CD4-positive, CD25-positive, alpha-beta regulatory T cell (primary cell): ENCODE measurements at places on chromosomes 6 and 20. TPM values are rescaled to one million over a fixed set of nuclear protein-coding genes. Genes with fewer than 3 reads are reported as not detected.

GRCh38 chr6:1624851-1625781 lies 15.4 kb downstream of the FOXC1 start:
- no peaks in the 10 kb centered on the region for H3K36me3 ChIP-seq
- H3K27me3 ChIP-seq = peaks cover 24% of the 10 kb centered on the region
- DNase-seq = no peak

GRCh38 chr20:59158673-59159072 lies 4.9 kb upstream of the ZNF831 start:
- H3K36me3 ChIP-seq = no peaks in the 10 kb centered on the region
- no peak for DNase-seq

DNA sequence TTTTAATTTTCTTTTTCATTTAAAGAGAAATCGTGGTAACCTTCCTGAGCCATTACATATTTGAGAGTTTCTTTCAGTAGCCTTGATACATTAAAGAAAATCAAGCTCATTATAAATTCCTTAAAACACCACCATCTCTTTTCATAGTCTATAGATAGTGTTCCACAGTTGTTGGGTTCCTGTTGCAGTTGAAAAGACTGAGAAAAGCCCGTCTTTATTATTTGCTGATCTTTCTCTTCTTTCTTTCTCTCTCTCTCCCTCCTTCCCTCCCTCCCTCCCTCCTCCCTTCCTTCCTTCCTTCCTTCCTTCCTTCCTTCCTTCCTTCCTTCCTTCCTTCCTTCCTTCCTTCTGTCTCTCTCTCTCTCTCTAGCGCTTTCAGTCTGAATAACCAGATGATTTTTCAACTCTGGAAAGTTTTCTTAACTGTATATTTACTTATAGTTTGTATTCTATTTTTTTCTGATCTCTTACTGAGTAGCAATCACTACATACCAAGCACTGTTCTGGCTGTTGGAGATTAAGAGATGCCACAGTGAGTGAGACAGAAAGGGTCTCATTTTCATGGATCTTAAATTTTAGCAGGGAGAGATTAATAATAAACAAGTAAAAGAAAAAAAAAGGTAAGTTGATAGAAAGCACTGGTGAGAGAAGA lies 157.5 kb downstream of the TINAG start:
- H3K4me1 ChIP-seq = no peaks in the 10 kb centered on the region
- no peak overlapping the region for H3K4me3 ChIP-seq
- H3K27me3 ChIP-seq = no peaks in the 10 kb centered on the region
- DNase-seq = no peak
- H3K36me3 ChIP-seq = no peaks in the 10 kb centered on the region
- H3K27ac ChIP-seq = no peak overlapping the region

GRCh38 chr20:1185790-1186334 lies 1.1 kb upstream of the TMEM74B start:
- H3K27ac ChIP-seq = no peak overlapping the region
- peaks cover 12% of the 10 kb centered on the region for H3K27me3 ChIP-seq
- DNase-seq = peak; percentile 20
- no peak overlapping the region for H3K4me3 ChIP-seq
- H3K36me3 ChIP-seq = no peaks in the 10 kb centered on the region

DNA sequence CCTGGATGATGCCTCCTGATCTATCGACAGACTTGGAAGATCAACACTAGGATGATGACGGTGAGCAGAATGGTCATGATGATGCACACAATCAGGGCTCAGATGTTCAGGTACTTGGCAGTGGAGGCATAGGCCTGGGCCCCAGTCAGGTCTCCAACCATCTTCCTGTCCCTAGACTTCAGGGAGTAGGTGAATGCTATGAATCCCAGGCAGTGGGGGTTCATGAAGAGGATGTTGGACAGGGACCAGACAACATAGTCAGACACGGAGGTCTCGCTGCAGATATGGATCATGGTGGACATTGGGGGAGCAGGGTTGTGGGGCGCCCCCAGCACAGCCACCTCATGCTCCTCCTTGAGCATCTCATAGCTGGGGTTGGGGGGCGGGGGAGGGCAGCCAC lies 27.5 kb downstream of the HLA-F start:
- no peaks in the 10 kb centered on the region for H3K36me3 ChIP-seq
- H3K4me3 ChIP-seq = no peak overlapping the region
- H3K4me1 ChIP-seq = peaks cover 38% of the 10 kb centered on the region
- no peaks in the 10 kb centered on the region for H3K27me3 ChIP-seq
- H3K27ac ChIP-seq = no peak overlapping the region
- no peak for DNase-seq

- no peaks in the 10 kb centered on the region for H3K36me3 ChIP-seq
- no peak overlapping the region for H3K4me3 ChIP-seq
- DNase-seq = no peak
- no peak overlapping the region for H3K27ac ChIP-seq
- H3K27me3 ChIP-seq = no peaks in the 10 kb centered on the region
Measured at GRCh38 chr6:53833155-53833554, 38.4 kb downstream of the LRRC1 start.

Gene CST5
- total RNA-seq = not detected

GRCh38 chr6:13452346-13453117 lies 34.9 kb downstream of the GFOD1 start:
- peaks cover 14% of the 10 kb centered on the region for H3K4me1 ChIP-seq
- no peak overlapping the region for H3K4me3 ChIP-seq
- no peak overlapping the region for H3K27ac ChIP-seq
- H3K36me3 ChIP-seq = no peaks in the 10 kb centered on the region

DNA sequence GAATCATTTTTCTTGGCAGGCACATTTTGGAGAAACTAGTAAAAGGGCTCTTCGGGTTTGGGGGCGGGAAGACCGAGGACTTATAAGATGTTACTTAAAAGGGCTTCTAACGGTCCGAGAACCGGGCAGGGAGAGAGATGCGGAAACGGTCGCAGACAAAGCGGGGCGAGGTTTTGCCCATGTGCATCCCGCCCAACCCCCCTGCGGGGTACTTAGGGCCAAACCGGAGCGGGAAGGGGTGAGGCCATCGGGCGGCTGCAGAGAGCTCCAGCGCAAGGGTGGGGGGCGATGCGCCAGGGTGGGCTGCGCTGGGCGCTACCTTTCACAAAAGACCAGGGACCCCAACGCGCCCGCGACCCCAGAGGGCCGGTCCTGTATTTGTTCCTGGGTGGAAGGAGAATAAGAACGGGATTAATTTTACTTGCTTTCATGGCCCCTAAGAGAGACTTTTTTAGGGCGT lies 616 bp downstream of the TUBB start:
- DNase-seq = peak; percentile 80
- H3K4me3 ChIP-seq = peak overlapping the region; percentile 97
- peaks cover 52% of the 10 kb centered on the region for H3K4me1 ChIP-seq
- peaks cover 31% of the 10 kb centered on the region for H3K36me3 ChIP-seq
- no peaks in the 10 kb centered on the region for H3K27me3 ChIP-seq
- peak overlapping the region; percentile 94 for H3K27ac ChIP-seq

Gene SPTLC3
- 0.54 TPM for total RNA-seq

- DNase-seq = no peak
- no peaks in the 10 kb centered on the region for H3K36me3 ChIP-seq
- no peak overlapping the region for H3K4me3 ChIP-seq
- H3K27me3 ChIP-seq = no peaks in the 10 kb centered on the region
Measured at GRCh38 chr6:81003156-81003555, 749.3 kb downstream of the TENT5A start.

- no peak overlapping the region for H3K4me3 ChIP-seq
- DNase-seq = no peak
- no peaks in the 10 kb centered on the region for H3K36me3 ChIP-seq
- no peaks in the 10 kb centered on the region for H3K27me3 ChIP-seq
Measured at GRCh38 chr20:48457193-48458002, 370.4 kb downstream of the PREX1 start.

Gene MOG
- not detected for total RNA-seq

GRCh38 chr6:127952176-127952575 lies 51.3 kb upstream of the THEMIS start:
- H3K27me3 ChIP-seq = no peaks in the 10 kb centered on the region
- H3K27ac ChIP-seq = no peak overlapping the region
- H3K4me1 ChIP-seq = peaks cover 24% of the 10 kb centered on the region
- no peak for DNase-seq
- no peaks in the 10 kb centered on the region for H3K36me3 ChIP-seq

GRCh38 chr6:93266116-93266817 lies 153.1 kb downstream of the EPHA7 start:
- no peaks in the 10 kb centered on the region for H3K4me1 ChIP-seq
- H3K4me3 ChIP-seq = no peak overlapping the region
- DNase-seq = no peak

- no peak overlapping the region for H3K4me3 ChIP-seq
- H3K27me3 ChIP-seq = peaks cover 2% of the 10 kb centered on the region
- H3K4me1 ChIP-seq = no peaks in the 10 kb centered on the region
- H3K36me3 ChIP-seq = no peaks in the 10 kb centered on the region
Measured at GRCh38 chr6:89273816-89274215, 41.3 kb downstream of the GABRR2 start.

DNA sequence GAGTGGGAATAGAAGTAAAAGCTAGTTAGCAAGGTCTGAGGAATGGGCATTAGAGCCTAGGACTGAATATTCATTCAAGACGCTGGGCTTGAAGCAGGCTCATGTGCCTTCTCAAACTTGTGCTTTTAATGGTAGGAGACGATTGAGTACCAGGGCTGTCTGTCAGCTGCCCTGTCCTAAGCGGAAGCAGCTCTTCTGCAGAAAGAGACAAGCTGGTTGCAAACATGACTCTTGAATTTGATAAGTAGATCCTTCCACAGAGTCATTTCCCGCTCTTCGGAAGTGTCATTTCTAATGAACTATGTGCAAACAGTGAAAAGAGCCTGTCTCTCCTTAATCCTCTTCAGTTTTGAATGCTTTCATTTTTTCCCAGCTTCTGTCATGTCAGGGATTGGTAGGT lies 176.4 kb downstream of the TFAP2B start:
- no peaks in the 10 kb centered on the region for H3K27me3 ChIP-seq
- no peaks in the 10 kb centered on the region for H3K36me3 ChIP-seq
- no peaks in the 10 kb centered on the region for H3K4me1 ChIP-seq
- no peak overlapping the region for H3K27ac ChIP-seq
- DNase-seq = no peak
- H3K4me3 ChIP-seq = no peak overlapping the region

Gene SMLR1
- total RNA-seq = not detected

DNA sequence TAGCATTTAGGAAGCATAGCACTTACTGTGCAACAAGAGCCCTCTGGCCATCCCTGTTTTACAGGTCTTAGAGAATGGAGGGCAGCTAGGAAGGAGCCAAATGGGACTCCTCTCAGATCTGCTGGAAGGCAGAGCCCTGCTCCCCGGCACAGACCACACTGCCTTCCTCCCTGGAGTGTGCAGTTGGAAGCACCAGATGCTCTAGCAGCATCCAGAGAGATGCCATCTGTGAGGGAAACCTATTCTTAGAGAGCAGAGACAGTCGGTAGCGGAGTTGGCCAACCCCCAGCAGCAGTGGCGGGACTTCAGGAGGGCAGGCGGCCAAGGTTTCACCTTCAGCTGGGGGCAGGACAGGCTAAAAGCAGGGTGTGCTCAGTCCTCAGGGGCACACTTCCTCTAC lies 16.7 kb upstream of the E2F1 start:
- no peak overlapping the region for H3K4me3 ChIP-seq
- H3K4me1 ChIP-seq = no peaks in the 10 kb centered on the region
- peaks cover 14% of the 10 kb centered on the region for H3K36me3 ChIP-seq
- H3K27ac ChIP-seq = no peak overlapping the region

DNA sequence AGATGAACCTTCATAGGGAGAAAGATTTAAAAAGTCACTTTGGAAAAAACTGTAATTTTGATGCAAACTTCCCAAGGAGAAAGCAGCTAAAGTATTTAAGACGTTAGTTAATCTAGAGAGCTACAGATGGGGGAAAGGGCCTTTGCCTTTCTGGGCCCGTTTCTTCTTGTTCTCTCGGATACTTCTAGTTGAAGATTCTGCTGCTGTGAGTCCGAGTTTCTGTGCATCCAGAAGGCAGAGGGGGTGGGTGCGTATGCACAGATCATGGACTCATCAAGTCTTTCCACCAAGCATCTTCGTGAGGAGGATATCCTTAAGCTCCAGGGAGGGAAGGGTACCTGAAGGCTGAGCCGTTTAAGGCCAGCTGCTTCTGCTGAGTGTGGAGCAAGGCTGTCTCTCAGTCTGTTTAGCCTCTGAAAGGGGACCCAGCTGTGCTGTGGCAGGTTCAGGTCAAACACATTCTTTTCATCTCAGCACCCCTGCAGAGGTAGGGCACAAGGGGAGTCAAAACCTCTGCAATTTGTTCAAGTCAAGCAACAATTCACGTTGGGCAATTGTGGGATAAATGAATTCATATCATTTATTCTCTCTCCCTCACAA lies 4.3 kb downstream of the LAMP5 start:
- no peaks in the 10 kb centered on the region for H3K4me1 ChIP-seq
- no peak for DNase-seq
- H3K27me3 ChIP-seq = peaks cover 12% of the 10 kb centered on the region
- H3K27ac ChIP-seq = no peak overlapping the region
- H3K4me3 ChIP-seq = no peak overlapping the region

Gene UST
- 1.7 TPM for total RNA-seq

GRCh38 chr6:56227071-56227879 lies 20.1 kb downstream of the COL21A1 start:
- no peak overlapping the region for H3K4me3 ChIP-seq
- no peak overlapping the region for H3K27ac ChIP-seq

Gene HLA-DPB1
- 153 TPM for total RNA-seq

Gene ARFGEF3
- total RNA-seq = not detected

- no peaks in the 10 kb centered on the region for H3K27me3 ChIP-seq
- H3K36me3 ChIP-seq = peaks cover 26% of the 10 kb centered on the region
- no peaks in the 10 kb centered on the region for H3K4me1 ChIP-seq
- H3K27ac ChIP-seq = no peak overlapping the region
Measured at GRCh38 chr6:105301756-105302616, 100.9 kb downstream of the PREP start.

- no peaks in the 10 kb centered on the region for H3K36me3 ChIP-seq
- DNase-seq = no peak
Measured at GRCh38 chr6:113495521-113495920, 361.6 kb upstream of the MARCKS start.

Gene EBF4
- total RNA-seq = 1.8 TPM

- DNase-seq = no peak
- H3K36me3 ChIP-seq = no peaks in the 10 kb centered on the region
- no peak overlapping the region for H3K4me3 ChIP-seq
- H3K4me1 ChIP-seq = no peaks in the 10 kb centered on the region
- H3K27ac ChIP-seq = no peak overlapping the region
- no peaks in the 10 kb centered on the region for H3K27me3 ChIP-seq
Measured at GRCh38 chr20:61789329-61789728, 276.4 kb downstream of the TAF4 start.

DNA sequence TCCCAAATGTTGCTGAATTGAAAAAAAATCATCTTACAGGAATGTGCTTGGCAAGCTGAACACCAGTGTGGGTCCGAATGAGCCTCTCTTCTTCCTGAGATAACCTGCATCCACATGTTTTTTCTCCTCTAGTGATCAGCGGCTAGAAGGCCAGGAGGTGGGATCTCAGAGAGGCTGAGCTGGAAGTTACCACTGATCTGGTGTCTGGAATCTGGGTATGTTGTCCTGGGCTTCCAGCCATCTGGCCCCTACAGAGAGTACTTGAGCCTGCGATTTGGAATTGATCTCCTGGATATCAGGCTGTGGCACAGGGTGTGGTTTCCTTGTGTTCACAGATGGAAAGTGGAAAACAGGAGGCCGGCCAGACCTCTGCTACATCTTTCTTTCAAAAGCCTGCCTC lies 35.9 kb downstream of the SULF2 start:
- no peak overlapping the region for H3K27ac ChIP-seq
- DNase-seq = no peak
- no peaks in the 10 kb centered on the region for H3K27me3 ChIP-seq
- H3K4me3 ChIP-seq = no peak overlapping the region

GRCh38 chr20:39751557-39752137 lies 789.5 kb downstream of the DHX35 start:
- no peak overlapping the region for H3K27ac ChIP-seq
- no peaks in the 10 kb centered on the region for H3K36me3 ChIP-seq
- H3K4me3 ChIP-seq = no peak overlapping the region
- H3K4me1 ChIP-seq = no peaks in the 10 kb centered on the region

Gene NHLRC1
- 0.67 TPM for total RNA-seq
